ENCODE measurements at places on chromosomes 12 and 14.

GRCh38 chr12:23049180-23049579 is 424.2 kb downstream of the ETNK1 start:
- no peak for DNase-seq

GRCh38 chr12:19739195-19739776 is 300.0 kb downstream of the AEBP2 start:
- no peak for DNase-seq

- no peak for DNase-seq
Observed at GRCh38 chr12:53868511-53868986, 70.1 kb upstream of the HOXC13 start.

DNA sequence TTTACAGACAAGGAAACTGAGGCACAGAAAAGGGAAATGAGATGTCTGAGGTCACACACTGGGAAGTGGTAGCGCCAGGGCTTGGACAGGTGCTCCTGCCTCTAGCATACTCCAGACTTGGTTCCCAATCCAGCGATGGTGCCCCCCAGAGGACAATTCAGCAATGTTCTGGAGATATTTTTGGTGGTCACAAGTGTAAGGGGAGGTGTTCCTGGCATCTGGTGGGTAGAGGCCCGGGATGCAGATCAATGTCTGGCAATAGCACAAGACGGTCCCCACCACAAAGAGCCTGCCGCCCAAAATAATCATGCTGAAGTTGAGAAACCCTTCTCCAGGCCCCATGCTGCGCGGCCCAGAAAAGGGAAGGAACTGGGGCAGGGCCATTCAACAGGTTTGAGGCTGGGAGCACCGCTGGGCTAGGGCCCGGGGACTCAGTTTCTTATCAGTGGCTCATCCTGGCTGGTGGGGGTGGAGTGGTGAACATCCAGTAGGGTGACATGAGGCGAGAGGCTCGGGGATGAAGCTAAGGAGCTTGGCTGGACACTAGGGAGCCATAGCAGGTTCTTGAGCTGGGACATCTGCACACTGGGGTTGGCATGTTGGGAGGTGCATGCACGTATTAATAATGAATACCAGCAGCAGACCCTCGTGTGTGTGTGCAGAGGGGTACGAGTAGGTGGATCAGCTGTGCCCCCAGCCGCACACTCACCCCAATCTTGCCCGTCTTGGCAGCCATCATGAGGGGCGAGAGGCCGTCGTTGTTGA is 35.1 kb downstream of the TRPV4 start:
- no peak for DNase-seq

- no peak for DNase-seq
Observed at GRCh38 chr12:22160396-22161003, 114.5 kb downstream of the CMAS start.

GRCh38 chr14:33465846-33466700 is 484.8 kb downstream of the EGLN3 start:
- no peak for DNase-seq

DNA sequence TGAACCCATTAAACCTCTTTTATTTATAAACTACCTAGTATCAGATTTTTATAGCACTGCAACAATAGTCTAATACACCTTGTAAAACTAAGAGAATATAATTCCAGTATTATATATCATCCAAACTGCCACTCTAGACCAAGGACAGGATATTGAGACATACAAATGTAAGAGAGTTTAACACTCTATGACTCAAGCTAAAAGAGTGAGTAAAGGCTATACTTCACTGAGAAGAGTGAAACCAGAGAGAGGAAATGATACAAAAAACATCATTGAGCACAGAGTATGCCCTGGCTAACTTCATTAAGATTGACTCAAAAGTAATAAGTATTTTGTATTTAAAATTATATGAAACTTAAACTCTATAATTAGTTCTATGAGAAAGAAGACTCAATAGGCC is 1951.9 kb upstream of the SEL1L start:
- DNase-seq, result no peak

- DNase-seq, result no peak
Observed at GRCh38 chr14:30885840-30886740, 11.7 kb downstream of the COCH start.

DNA sequence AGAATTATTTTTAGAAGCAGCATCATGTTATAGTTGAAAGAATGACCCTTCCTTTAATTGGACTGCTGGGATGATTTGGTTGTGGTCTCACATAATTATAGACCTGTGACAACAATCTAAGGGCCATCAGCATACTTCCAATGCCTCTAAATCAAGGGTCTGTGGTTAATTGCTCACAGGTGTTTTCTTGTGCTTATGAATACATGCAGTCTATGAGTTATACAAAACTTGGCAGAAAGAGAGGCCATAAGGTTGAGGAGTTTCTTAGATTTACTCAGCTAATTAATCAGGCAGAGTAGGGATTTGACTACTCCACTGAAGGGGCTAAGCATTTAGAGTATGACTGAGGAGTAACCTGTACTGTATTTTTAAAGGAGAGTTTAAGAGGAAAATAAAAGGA is 37.0 kb upstream of the FRMD6 start:
- no peak for DNase-seq
